HT1080 (cell line): ENCODE measurements at places on chromosomes 1 and 21. TPM values are rescaled to one million over a fixed set of nuclear protein-coding genes. Genes with fewer than 3 reads are reported as not detected.
A peak's percentile ranks its signal among the peaks of the same experiment; 100 is the strongest.

- no peak for DNase-seq
Observed at GRCh38 chr1:227753999-227754711, 18.9 kb downstream of the SNAP47 start.

DNA sequence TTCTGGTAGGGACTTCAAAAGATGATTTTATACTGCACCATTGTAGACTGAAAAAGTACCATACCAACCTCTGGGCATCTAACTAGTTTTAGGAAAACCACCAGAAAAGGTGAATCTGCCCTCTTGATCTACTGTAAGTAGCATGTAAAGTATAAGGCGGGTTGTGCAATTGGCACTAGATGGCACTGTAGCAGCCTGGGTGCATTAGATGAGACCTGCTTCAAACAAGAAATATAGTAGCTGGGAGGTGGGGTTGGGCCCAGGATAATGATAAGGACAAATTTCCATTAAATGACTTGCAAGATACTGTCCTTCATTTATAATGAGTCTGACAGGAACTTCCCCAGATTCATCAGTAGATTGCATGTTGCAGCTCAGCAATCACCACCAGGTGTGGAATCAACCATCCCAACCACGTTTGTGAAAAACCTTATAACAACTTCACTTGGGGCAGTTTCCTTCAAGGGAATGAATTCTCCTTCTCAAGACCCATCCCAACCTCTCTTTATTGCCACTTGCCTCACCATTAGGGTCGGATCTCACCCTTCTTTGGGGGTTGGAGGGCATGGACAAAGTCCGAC lies 37.3 kb upstream of the IL10 start:
- peak; percentile 51 for DNase-seq

GRCh38 chr1:164479242-164479641 lies 79.7 kb upstream of the PBX1 start:
- no peak for DNase-seq

GRCh38 chr1:36834586-36834985 lies 199.7 kb downstream of the GRIK3 start:
- DNase-seq = no peak

DNA sequence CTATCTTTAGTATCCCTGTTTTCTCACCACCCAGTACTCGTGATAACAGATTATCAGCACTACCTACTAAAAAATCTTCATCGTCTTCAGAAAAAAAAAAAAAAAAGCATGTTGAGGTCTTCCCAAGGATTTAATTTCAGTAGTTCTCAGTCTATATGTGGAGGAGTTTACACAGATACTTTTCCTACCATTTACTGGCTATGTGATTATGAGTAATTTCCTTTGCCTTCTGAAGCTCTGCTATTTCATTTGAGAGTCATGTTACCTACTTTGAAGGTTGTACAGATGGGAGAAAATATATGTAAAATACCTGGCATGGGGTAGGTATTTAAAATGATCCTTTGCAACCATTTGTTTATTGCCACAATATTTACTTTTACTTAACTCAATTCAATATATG lies 399.7 kb downstream of the NEGR1 start:
- peak; percentile 65 for DNase-seq

DNA sequence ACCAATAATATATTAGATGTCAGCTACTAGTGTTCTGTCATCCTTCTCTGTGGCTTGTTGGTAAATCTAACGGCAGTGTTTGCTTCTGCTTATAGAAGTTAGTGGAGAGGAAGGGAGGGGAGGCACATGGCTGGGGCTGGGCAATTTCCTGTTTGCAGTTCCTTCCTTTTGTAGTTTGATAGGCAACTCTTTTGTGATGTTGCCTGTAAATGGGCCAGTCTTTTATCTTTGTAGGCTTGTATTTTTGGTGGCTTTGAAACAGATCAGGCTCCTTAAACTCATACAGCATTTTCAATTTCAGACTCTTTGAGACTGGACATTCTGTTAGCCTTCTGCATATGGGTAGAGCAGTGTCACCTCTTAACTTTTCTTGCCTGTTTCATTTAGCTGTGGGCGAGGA lies 48.1 kb downstream of the CDC14A start:
- peak; percentile 46 for DNase-seq

DNA sequence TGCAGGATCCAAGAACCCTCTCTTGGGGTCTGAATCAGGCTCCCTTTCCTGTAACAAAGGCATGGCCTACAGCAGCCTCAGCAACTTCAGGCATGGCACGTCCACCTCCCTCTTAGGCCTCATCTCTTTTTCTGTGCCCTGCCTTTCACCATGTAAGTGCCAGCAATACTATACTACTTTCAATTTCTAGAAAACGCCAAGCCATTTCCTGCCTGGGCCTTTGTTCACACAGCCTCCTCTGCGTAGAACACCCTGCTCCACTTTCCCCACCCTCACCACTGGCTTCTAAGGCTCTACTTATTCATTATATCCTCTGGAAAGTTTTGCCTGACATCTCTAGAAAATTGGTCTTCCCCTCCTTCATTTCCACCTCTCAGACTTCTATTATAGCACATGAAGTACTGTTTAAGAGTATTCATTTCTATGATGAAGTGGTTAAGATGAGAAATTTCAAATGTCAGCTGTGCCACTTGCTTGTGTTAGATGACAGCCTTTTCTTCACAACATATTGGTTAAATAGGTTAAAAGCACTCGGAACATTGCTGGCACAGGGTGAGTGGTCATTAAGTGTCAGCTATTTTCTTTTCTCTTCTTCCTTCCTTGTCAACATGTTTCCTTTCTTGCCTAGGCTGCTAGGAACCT lies 41.6 kb upstream of the VWA5B1 start:
- DNase-seq = no peak

GRCh38 chr1:165463978-165464377 lies 19.1 kb upstream of the RXRG start:
- DNase-seq = no peak

GRCh38 chr1:12340544-12340930 lies 110.7 kb downstream of the VPS13D start:
- no peak for DNase-seq

GRCh38 chr1:59477286-59477685 lies 180.4 kb downstream of the FGGY start:
- DNase-seq = peak; percentile 94

DNA sequence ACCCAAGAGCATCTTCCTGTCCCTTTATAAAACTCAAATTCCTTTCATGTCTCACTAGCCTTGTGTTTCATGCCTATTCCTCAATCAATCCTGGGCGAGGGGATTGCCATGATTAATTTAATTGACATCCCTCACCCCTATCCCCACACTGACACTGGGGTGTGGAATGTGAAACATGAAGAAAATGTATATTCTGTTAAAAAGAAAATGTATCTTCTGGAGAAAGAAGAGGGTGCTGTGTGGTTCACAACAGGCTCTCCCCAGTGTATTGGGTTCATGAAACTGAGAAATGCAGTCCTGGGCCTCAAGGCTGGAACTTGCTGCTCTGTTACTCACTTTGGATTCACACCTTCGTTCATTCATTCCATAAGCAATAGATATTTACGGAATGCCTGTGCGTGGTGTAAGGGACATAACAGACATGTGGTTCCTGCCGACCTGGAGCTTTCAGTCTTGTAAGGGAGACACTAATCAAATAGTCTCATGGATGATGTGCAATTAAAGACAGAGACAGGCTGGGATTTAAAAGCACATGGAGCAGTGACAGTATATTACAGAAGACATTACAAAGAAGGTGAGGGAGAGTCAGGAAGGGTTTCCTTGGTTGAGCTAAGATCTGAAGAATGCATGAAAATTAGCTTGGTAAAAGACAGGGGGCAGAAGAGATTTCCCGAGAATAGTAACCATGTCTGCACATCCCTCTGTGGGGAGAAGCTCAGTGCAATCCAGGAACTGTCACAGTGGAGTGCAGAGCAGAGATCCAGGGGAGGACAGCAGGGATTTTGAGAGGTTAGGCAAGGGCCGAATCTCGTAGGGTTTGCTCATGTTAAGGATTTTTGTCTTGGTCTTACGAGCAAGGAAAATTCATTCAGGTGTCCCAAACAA lies 32.1 kb downstream of the SERTAD4 start:
- DNase-seq = peak; percentile 26

DNA sequence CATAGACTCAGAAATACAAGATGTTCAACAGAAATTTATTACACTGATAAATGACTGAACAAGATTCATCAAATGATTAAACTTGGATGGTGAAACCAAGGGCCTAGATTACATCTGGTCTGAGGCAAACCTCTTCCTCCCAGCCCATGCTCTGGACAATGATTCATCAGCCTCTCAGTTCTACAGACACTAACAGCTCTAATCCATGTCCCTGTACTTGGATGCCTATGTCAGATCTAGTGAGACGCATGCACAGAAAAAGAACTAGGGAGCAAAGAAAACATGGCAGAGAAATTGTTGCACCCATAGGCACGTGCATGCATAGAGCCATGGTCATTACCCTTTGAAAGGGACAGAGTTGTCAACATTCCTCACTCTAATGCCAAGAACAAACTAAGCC lies 250.1 kb downstream of the KCNH1 start:
- peak; percentile 83 for DNase-seq

DNA sequence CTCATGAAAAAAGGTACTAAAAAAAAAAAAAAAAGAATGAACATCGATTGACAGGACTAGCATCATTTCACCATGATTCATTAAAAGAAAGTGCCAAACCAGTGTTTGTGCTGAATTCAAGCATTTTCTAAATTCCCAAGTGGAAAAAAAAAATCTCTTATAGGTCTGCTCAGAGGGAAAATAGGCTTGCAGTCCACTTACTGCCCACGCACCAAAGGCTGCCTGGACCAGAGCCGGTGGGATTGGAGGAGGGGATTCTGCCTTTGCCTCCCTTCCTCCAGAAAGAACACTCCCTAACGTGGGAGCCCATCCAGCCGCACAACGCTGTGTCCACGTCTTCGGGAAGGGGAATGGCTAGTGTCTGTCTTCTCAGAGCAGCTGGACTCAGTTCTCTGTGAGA lies 5.5 kb upstream of the TRAPPC10 start:
- no peak for DNase-seq

- peak; percentile 24 for DNase-seq
Observed at GRCh38 chr1:199007423-199007822, 368.6 kb downstream of the PTPRC start.

DNA sequence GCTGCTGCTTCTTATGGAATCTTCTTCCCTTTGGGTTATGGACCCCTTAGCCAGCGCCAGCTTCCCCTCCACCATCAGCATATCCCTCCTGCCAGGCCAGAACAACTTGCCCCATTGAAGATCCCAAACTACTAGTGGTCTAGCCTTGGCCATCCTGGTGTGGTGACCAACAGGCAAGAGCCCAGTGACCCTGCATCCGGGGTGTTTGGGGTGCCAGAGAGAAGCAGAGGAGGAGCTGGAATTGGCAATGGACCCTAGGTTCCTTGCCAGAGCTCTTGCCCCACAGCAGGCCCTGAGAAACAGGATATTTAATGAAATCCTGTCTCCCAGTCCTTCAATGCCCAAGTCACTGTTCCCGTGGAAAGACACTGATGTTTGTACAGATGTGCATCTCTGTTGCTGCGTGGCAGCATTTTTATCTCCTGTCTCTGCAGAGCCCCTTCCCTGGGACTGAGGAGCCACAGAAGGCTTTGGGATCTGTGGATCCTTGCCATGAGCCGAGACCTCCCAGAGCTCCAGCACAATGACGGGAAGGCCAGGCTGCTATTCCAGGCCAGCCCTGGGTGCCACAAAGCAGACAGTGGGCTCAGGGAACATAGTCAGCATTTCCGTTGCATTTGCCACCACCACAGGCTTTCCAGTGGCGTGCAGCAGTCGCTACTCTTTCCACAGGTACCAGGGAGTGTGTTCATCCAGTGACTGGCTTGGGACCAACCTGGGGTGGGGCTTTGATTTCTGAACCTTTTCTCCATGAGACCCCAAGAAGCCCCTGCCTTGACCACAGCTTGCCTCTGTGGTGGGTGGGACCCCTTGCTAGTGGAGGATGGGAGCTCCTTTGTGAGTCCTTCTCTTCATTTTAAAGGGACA lies 21.6 kb downstream of the NAV1 start:
- DNase-seq = no peak

- no peak for DNase-seq
Observed at GRCh38 chr1:8212580-8213031, 105.3 kb upstream of the SLC45A1 start.

DNA sequence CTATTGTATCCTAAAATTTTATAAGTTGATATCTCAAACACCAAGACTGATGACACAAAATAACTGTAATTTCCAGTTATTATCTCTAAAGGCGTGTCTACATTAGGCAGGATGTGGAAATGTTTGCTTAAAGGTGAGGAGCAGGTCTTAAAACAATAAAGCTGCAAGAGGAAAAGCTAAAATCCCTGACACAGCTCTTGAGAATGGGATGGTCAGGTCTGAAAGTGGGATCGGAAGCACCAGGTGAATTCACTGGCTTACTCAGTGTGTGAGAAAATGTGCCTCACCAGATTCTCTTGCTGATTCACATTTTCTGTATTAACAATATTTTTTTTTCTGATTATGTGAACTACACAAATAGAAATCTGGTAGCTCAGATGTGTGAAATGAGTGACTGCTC lies 421.9 kb upstream of the ADAMTS5 start:
- DNase-seq = no peak

DNA sequence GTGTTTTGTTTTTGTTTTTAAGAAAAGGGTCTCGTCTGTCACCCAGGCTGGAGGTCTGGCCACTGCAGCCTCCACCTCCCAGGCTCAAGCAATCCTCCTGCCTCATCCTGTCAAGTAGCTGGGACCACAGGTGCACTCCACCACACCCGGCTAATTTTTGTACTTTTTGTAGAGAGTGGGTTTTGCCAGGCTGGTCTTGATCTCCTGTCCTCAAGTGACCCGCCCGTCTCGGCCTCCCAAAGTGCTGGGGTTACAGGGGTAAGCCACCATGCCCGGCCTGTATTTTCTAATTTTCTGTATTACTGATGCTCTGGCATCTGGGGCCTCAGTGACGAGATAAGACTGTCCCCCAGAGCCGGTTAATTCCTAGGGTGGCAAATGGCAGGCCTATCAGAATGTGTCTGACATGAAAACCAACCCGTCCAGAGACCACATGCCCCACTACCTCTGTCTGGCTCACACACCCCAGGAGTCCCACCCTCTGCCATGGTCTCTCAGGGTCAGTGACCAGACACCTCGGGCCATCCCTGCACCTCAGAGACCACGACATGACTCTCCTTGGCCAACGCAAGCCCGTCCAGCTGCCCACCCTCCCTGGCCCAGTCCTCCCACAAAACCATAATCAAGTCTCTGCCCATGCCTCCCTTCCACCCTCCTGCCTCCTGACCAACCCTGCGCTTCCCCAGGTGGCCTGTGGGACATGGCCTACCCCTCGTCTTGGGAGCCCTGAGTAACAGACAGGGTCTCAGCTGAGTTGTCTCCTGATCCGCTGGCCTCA lies 12.5 kb downstream of the NPHP4 start:
- no peak for DNase-seq

DNA sequence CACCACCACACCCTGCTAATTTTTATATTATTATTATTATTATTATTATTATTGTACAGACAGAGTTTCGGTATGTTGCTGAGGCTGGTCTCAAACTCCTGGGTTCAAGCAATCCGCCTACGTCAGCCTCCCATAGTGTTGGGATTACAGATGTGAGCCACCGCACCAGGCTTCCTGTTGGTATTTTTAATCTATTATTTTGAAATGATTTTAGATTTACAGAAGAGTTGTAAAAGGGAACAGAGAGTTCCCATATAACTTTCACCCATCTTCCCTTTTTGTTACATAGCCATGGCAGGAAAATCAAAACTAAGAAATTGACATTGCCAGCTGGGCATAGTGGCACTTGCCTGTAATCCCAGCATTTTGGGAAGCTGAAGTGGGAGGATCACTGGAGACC lies 42.9 kb upstream of the CITED4 start:
- no peak for DNase-seq

The GJA5 gene
- total RNA-seq = not detected in 2 replicates

The CFAP126 gene
- total RNA-seq = not detected in 2 replicates

The C1orf167 gene
- not detected in 2 replicates for total RNA-seq

The KCNH1 gene
- total RNA-seq = 2.4 and 3.1 TPM in 2 replicates

The NES gene
- 0.03 and 0.13 TPM in 2 replicates for total RNA-seq

The CNIH3 gene
- total RNA-seq = 24.8 and 29.1 TPM in 2 replicates

The OR2T35 gene
- total RNA-seq = not detected in 2 replicates

The C1QA gene
- not detected in 2 replicates for total RNA-seq
